ENCODE measurements at places on chromosomes 3 and 15.

DNA sequence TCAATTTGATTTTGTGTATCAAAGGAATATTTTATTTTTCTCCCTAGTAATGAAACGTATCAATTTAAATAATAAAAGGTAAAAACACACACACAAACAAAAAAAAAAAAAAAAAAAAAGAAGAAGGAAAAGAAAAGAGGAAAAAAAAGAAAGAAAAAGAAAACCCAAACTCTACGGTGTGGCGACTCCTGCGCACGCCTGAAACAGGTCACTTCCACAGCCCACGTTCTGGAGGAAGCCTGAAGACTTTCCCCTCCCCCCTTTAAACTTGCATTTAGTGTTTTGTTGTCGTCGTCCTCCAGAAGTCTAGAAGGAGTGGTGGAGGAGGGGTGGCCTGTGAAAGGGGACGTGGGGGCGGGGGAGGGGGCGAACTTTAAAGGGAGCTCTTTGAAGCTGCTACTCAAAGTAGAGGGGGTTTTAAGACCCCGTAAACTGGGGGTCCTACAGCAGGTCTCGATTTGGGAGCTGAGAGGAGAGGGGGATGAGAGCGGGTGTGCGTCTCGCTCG is 2.3 kb upstream of the TLE3 start:
- no peak for DNase-seq

DNA sequence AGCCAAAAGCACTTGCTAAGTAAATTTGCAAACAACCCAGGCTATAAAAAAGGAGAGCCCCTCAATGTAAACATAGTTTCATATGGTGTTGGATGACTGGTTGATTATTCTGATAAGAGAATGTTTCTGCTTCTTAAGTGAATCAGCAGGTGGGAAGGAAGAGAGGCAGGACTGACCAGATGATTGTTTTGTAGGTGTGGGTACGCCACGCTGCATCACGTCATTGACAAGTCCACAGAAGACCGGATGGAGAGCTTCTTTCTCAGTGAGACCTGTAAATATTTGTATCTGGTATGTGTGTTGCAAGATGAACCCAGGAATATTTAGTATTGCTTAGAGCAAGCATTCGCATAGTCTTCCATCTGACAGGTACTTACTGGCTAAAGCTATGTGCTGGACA is 23.4 kb downstream of the EDEM1 start:
- DNase-seq, result no peak

DNA sequence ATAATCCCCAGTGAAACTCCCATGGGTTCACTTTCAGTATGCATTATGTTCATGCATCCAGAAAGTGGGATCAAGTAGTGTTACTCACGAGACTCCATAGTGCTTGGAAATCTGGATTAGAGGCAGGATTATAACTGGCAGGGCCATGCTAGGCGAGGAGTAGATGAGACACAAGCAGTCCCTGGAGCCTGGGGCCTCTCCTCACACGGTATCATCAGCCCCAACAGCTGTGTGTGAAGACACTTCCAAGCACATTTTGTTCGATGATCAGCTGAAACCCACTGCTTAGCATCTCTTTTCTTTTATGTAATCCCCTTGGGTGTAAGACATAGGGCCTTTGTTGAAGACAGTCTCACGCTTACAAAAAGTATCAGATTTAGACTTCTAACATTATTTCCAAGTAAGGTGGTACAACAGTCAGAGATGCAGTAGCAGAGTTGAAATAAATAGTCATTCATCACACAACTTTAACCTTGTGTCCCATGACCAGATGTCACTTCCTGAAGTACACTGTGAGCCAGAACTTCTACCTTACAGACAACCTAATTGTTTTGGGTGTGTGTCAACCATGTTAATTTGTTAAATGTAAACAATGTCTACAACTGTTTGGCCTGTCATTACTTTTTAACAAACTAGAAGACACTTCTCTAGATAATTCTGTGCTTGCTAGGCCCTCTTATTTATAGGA is 116.9 kb downstream of the GADL1 start:
- DNase-seq, result no peak

DNA sequence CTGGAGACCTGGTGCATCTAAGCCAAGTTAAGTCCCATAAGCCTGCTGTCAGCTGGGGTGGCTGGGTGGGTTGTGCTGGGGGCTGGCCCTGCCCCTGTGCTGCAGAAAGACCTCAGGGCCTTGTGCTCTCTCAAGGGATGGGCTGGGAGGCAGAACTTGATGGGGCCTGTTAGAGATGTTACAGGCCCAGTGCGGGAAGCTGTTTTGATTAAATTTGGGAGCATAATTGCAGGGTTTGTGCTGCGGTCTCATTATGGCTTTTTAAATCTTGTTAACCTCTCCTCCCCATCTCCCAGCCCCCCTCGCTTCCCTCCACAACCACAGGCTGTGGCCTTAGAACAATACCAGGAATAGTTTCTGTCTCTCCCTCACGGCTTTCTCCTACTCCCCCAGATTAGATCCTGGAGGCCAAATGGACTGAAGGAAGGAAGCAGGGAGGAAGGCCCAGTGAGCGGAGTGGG is 87.6 kb upstream of the TLE3 start:
- DNase-seq, result no peak

DNA sequence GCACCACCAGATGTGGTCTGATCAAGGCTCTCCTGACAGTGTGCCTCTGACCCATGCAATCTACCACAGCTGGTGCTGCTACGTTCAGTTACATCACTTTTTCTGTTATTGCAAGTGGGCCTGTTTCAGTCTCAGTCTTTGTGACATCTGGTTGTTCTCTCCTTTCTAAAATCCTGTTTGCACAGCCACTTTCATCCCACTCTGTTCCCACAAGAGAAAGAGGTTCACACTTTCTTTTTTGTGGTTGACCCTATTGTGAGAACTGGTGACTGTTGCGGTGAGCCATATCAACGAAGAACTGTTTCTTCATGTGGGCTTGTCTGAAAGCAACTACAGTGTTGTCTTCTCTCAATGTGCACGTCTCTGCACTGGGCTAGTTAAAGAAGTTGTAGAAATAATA is 342.8 kb upstream of the ARPP21 start:
- no peak for DNase-seq

- no peak for DNase-seq
These were observed 54.8 kb downstream of the NMD3 start for GRCh38 chr3:161275919-161276318.

- DNase-seq, result no peak
These were observed 584 bp upstream of the LARS2 start for GRCh38 chr3:45387636-45388348.

- no peak for DNase-seq
These were observed 10.2 kb upstream of the ITPKA start for GRCh38 chr15:41483519-41483918.

DNA sequence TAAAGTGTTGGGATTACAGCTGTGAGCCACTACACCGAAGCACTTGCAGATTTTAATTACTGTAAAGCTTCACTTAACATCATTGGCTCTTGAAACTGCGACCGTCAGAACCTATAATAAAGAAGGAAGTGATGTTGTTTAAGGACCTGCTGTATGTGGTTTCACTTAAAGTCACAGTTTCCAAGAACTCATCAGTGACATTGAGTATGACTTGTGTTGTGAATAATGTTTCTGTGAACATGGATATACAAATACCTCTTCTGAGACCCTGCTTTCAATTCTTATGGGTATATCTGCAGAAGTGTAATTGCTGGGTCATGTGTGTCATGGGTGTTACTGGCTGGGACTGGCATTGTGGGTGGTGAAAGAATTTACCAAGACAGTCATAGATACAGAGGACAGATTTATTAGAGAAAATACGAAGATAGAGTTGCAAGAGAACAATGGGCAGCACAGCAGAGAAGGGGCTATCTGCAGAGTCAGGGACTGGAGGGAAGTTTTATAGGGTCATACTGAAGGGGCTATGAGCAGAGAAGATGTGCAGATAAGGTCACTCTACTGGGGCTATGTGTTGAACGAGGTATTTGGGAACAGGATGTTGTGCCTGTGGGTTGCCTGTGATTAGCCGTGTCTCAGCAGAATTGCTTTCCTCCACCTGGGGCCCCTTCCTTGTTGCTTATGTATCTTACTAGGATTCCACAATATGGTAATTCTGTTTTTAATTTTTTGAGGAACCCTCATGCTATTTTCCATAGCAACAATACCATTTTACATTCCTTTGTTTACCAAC is 4.5 kb downstream of the NDUFB5 start:
- DNase-seq, result no peak

DNA sequence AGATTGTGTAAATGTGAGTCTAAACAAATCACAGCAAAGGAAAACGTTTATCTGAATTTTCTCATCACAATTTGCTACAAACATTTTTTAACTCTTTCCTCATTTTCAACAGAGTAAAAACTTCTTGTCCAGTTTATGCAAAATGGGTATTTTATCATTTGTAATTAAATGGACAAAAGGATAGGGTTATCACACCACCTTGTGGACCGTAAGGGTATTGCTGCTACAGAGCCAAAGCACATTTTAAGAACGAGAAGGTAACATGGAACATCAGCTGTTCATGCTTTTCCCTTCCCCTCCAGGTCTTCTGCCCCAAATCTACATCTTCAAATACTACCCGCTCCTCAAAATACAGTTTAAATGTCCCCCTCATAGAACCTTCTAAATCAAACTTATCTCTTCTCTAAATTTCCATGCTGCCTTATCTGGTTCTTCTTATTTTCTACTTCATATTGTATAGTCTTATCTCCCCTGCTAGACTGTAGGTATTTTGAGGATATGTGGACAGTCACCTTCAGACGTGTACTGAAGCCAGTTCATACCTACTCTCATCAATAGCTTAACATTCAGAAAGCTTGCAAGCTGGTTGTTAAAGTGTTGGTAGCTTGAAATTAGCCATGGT is 12.8 kb upstream of the SETMAR start:
- no peak for DNase-seq

DNA sequence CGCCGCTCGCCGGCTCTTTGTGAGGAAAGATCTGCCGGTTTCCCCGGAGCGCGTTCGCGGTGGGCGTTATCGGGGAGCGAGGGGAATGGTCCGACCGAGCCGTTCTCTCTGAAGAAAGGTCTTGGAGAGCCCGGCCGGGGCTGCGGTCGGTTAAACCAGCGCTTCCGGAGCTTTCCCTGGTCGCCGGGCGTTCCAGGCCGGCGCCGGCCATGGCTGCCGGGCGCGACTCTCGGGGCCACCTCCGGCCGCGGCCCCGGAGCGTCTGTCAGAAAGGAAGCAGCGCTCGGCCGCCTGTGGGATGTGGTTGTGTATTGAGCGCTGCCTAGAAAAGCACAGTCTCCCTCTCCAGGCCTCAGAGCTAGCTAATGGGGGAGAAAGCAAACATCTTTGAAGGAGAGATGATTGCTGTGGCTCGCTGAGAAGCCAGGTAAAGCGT is 731 bp downstream of the FYTTD1 start:
- peak; percentile 22 for DNase-seq

- no peak for DNase-seq
These were observed 18.7 kb downstream of the ISG20 start for GRCh38 chr15:88657326-88658069.
